ENCODE measurements at places on chromosomes 1 and 21.

- DNase-seq = no peak
Observed at GRCh38 chr21:43824333-43825241, 35.2 kb downstream of the RRP1 start.

DNA sequence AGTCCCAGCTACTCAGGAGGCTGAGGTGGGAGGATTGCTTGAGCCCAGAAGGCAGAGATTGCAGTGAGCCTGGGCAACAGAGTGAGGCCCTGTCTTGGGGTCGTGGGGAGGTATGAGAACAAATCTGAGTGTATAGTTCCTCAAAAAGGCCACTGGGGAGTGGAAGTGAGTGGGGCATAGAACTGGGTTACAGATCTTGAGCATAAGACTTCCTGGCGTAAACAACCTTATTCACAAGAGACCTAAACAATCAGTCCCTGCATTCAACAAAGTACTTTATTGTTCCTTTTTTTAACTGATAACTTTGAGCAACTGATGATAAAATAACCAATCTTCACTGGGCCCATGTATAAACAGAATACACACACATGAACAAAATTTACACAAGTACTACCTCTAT lies 72.7 kb upstream of the MUTYH start:
- no peak for DNase-seq

GRCh38 chr1:200588698-200589097 lies 31.9 kb downstream of the KIF14 start:
- DNase-seq = no peak

DNA sequence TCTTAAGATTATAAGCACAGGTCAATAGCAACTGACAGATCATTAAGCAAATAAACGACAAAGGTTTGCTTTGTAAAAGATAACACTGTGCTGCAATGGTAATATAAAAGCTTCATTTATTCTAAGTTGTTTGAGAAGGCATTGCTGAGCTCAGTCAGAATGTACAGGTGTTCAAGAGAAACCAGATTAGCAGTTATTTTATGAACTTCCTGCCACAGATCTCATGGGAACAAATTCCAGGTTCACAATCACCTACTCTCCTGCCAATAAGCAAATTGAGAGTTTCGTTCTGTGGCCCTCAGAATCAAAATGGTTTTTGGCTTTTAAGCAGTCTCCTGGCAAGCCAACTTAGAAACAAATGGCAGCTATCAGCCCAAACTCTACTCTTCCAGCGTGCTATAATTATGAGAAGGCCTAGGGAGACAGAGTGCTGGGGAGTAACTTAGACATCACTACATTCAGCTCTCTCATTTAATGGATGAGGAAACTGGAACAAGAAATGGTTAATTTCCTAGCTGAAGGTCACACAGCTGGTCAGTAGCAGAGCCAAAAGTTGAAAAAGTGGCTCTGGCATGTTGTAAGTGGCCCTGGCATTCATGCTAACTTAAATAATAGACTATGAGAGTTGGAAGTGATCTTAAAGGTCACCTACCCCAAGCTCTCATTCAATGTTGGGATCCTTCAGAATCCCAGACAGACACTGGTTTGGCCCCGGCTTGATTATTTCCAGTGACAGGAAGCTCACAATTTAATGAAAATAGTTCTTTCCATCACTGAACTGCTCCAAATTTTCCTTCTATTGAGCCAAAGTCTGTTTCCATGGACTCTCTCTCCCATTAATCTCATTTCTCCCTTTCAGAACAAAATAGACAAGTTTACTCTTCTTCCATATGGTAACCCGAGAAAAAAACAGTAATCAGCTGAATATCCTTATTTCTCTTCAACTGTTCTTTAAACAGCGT lies 82.6 kb upstream of the EDEM3 start:
- no peak for DNase-seq

- no peak for DNase-seq
Observed at GRCh38 chr1:9649769-9650168, 1.8 kb upstream of the PIK3CD start.

DNA sequence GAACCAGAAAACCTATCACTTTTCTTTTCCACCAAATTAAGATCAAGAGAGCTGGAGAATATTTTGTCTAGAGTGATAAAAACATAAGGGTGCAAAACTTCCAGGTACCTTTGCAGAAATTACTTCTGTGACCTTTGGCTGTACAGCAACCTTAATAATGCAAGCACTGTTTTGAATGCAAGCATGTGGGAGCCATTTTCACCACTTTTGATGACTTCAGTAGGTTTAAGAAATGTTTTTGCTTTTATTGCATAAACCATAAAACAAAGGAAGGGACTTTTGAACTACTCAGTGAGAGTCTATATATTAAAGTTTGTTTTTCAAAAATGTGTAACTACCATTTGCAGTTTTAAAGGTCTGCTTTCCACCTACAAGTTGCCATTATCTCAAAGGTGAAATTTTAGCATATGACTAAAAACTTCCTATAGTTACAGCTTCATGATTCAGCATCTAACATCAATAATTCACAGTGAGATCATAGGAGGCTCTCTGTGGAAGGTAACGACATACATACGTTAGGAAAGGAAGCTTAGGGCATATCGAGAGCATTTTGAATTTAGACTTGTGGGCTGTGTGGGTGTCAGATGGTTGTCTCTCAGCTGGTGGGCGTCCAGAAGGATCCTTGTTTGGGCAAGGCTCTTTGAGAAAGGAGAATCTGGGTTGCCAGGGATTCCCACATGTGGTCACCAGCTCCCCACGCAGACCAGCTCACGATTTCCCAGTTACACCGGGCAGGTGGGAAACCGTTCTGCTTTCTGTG lies 1.1 kb upstream of the GADD45A start:
- no peak for DNase-seq

DNA sequence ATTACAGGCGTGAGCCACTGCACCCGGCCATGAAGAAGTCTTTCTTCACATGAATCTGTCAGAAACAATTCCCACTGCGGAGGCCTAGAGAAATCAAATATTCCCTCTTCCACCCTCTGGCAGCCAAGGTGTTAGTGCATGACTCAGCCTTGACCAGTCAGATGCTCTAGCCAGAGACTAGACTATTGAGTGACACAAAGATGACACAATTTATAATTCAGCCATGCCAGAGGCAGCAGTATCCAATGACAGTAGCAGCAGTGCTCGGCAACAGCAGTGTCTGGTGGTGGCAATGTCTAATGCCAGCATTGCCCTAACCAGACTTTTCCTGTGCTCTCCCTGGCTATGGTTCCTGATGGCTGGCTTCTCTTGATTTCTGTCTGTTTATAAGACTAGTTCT lies 8.7 kb downstream of the CTXND2 start:
- no peak for DNase-seq

- no peak for DNase-seq
Observed at GRCh38 chr1:105608713-105609112, 1447.8 kb upstream of the PRMT6 start.

DNA sequence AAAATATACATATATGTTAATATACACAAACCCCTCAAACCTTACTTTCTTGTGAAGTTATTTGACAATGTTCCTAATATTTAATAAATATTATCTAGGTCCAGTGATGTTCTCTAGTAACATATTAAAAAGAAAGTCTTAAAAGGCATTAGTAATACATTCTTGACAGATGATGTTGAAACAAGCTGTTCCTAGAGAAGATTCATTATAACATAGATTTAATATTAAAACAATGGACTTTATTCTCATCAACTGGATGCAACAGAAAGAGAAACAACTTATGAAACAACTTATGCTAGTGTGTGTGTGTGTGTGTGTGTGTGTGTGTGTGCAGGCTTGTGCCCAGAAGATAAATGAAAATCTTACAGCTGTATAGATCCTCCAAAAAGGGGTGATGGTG lies 68.5 kb upstream of the PLXNA2 start:
- no peak for DNase-seq

GRCh38 chr21:30717105-30717504 lies 1.5 kb downstream of the KRTAP21-3 start:
- no peak for DNase-seq

DNA sequence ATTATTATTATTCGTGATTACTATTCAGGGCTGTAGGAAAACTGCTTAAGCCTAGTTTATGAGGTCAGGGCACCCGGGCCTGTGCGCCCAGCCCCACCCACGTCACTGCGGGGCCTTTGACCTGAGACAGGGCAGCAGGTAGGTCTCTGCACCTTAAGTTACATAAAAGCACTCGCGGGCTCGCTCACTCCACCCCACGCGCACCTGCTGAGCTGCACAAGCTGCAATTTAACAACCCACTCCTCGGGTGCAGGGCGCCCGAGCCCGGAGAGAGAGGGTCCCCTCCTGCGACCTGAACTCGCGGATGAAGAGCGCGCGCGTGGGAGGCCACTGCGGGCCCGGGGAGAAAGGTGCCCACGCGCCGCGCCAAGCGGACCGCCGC lies 477 bp downstream of the ICMT start:
- DNase-seq = no peak

DNA sequence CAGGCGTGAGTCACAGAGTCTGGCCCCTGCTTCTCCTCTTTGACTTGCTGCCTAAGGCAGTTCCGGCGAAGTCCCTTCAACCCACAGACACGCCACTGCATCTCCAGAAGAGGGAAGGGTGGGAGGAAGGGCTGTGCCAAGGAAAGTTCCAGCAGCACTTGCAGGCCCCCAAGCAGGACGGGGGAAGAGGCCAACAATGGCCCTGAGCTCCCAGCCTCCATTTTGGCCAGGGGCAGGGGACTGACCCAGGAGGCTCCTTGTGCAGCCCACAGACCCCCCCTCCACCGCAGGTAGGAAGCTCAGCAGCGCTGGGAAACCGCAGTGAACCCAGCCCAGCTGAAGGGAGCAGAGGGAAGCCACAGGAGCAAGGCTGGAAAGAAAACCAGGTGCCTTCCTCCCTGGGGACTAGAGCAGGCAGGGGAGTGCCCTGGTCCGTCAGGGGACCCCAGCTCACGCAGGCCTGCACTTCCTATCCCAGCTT lies 35.4 kb downstream of the ACOT7 start:
- DNase-seq = no peak

- DNase-seq = no peak
Observed at GRCh38 chr1:84603223-84603622, 29.0 kb upstream of the CTBS start.

GRCh38 chr1:165747632-165748447 lies 20.8 kb downstream of the TMCO1 start:
- DNase-seq = no peak

GRCh38 chr1:238954865-238955264 lies 431.5 kb upstream of the CHRM3 start:
- DNase-seq = no peak

DNA sequence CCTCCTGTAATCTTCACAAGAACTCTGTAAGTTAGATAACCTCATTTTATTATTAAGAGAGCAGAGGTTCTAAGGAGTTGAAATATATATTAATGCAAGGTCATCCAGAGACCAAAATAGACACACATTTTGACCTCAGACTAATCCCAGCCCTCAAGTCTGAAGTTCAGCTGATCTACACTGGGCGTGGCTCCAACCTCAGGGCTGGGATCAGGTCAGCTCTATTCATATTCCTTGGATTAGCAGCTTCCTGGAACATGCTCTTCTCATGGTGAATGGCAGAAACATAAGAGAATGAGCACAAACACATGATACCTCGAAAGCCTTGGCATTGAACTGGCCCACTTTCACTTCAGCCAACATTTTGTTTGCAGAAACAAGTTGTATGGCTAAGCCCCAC lies 200.8 kb upstream of the ST6GALNAC5 start:
- DNase-seq = no peak

DNA sequence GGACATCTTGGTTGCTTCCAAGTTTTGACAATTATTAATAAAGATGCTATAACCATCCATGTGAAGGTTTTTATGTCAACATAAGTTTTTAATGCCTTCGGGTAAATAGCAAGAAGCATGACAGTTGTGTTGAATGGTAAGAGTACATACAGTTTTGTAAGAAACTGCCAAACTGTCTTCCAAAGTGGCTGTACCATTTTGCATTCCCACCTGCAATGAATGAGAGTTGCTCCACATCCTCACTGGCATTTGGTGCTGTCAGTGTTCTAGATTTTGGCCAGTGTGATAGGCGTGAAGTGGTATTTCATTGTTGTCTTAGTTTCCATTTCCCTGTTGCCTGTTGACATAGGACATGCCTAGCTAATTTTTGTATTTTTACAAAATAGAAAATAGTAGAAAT lies 45.4 kb downstream of the CD58 start:
- no peak for DNase-seq

DNA sequence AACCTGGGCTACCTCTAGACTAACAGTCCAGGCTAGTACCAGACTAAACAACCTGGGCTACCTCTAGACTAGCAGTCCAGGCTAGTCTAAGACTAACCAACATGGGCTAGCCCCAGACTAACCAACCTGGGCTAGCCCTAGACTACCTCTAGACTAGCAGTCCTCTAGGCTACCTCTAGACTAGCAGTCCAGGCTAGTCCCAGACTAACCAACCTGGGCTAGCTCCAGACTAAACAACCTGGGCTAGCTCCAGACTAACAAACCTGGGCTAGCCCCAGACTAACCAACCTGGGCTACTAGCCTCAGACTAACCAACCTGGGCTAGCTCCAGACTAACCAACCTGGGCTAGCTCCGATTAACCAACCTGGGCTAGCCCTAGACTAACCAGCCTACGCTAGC lies 2.0 kb downstream of the TFF2 start:
- DNase-seq = no peak

DNA sequence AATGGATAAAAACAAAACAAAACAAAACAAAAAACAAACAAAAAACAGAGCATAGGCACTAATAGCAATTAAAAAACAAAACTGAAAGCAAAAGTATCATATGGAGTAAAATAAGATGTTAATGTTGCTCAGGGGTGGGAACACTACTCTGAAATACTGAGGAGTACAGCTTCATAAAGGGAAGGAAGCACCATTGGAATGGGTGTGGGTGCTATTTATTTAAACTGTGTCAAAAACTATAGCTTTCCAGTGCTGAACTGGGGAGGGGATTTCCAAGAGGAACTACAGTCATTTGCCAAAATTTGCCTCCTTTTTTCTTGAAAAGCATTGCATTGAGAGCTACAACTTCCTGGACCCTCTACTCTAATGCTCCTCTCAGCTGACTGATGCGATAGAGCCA lies 40.0 kb downstream of the SPTA1 start:
- DNase-seq = no peak

DNA sequence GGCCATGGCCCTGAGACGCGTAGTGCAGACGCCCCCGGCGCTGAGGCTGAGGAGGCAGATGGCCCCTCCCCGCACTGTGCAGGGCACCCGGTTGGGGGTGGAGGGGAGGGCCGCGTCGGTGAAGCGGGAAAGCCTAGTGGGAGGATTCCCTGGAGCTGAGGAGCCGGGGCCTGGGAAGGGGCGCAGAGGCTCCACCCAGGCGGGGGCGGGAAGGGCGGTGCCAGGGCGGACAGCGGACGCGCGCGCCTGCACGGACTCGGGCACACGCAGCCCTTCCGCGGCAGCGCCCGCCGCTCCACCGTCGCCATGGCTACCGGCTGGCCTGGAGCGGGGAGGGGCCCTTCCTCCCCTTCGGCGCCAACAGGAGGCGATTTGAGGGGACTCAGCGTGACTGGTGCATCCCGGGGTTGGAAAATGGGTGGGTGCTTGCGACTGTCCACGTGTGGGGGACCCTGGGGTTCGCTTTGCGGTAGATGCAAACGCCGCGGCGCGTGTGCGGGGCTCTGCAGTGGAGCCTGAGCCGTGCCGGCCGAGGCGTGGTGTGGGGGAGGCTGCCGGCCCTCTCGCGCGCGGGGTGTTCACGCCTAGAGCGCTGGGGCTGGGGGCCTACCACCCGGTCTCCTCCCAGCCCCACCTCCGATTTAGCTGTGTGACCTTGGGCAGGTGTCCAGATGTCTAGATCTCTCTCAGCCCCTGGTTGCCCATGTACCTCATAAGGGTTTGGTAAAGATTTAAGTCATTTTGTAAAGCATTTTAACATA lies 35.1 kb downstream of the PTPRF start:
- no peak for DNase-seq

GRCh38 chr1:163896001-163896400 lies 574.2 kb downstream of the NUF2 start:
- no peak for DNase-seq

- no peak for DNase-seq
Observed at GRCh38 chr21:44299085-44299457, 782 bp upstream of the PFKL start.

All from SIG-M5 (cell line).